Activated CD4-positive, alpha-beta T cell treated with anti-CD3 and anti-CD28 coated beads, Interleukin-10, Interleukin-2, amounts not matched to agents 100 ng/mL and 50 ng/mL, durations not matched to agents 16 hours and 8 hours (primary cell): ENCODE measurements at places on chromosomes 11 and 22.

- DNase-seq, result no peak
Observed at GRCh38 chr11:128467610-128468041, 119.7 kb downstream of the ETS1 start.

GRCh38 chr22:29266564-29267461, 968 bp downstream of the RHBDD3 start:
- no peak for DNase-seq

DNA sequence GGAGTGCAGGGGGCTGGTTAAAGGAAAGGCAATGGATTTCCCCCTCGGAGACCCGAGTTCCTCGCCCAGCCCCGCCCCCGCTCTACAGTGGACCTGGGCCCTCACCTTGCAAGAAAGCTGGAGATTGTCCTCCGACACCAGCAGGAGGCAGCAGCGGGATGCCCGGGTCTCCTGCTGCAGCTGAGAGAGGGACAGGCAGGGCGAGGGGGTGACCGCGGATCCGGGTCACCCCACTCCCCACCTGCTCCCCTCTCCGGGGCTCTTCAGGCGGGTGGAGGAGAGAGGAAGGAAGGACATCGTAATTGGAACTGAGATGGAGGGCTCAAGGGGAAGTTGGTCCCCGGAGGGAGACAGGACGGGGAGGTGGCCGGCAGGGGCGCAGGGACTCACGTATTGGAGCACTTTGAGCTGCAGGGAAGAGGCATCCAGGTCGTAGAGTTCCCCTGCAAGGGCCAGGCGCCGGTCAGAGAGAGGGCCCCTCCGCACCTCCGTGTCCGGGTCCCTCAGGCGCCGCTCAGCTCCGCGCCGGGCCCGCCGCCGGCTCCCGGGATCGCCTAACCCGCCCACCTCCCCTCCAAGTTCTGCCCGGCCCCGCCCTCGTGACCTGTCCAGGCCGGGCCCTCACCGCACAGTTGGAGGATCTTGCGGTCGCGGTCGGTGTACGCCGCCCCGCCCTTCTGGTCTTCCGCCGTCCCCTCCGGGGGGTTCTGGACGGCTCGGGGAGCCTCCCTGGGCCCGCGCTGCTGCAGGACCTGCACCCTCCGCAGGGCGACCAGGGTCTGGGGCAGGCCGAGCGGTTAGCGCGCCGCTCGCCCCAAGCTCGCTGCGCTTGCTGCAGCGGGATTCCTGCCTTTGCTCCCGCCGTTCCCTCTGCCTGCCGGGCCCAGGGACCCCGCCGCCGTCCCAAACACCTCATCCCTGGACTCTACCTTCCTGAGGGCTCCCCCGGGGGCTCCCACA, 84.1 kb downstream of the PDE2A start:
- peak; percentile 53 for DNase-seq

DNA sequence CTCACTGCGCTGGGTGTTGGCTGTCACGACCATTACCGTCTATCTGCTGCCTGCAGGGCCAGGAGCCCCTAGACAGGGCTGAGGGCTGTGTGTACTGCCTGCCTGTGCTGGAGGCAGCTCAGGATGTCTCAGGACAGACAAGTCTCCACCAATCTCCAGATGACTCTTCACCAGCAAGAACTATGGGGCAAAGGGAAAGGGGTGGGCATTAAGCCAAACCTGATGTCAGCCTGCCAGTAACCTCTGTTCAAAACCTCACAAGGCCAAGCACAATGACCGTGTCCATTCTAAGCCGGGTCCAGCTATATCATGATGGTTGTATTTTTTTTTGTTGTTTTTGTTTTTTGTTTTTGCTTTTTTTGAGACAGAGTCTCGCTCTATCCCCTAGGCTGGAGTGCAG, 31.6 kb downstream of the MAFF start:
- no peak for DNase-seq
